ENCODE measurements at places on chromosomes 1 and 21. TPM values are rescaled to one million over a fixed set of nuclear protein-coding genes. Genes with fewer than 3 reads are reported as not detected.

DNA sequence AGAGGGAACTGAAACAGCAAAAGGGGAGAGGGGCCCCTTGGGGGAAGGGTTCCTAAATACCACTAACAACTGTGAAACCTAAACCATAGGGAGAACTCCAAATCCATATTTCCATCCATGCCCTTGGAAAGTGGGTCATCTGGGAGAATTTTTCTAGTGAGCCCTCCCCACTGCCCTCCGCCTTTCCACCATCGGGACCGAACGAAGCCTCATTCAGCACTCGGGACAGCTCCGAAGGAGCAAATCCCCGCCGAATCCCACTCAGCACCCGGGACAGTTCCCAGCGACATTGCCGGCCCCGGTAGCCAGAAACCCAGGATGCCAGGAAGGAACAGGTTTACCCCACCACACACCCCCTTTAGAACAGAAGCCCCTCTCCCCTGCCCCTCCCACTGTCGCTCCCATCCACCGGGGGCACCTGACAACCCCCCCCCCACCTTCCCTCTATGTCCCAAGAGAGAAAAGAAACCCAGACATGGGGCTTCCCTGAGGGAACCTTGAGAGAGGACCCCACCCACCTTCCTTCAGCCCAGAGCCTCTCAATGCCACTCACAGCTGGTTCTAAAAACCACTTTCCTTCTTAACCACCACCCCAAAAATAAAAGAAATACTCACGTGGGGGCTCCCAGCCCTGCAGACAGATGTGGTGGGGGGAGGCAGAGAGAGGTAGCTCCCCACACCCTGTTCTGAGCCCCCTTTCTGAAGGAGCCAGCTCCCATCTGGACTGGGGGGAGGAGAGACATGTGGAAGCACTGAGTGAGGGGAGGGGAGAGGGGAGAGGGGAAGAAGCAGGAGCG, 4.5 kb downstream of the DLGAP3 start:
- DNase-seq = peak; percentile 81

DNA sequence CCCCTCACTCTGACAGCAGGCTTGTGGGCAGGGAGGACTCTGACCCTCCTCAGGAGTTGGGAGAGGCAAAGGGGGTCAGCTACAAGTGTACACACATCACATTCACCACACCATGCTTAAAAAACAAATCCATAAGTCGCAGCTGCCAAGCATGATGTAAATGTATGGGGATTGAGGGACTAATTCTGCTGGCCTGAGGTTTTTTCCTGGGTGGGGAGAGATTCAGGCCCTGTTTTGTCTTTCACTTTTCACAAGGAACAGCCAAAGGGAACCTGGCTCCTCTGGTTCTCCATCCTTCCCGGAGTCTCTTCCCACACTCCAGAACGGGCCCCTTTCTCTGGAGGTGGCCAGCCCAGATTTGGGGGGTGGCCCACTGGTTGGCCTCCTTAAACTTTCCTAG, 1.3 kb upstream of the MTARC2 start:
- no peak for DNase-seq

DNA sequence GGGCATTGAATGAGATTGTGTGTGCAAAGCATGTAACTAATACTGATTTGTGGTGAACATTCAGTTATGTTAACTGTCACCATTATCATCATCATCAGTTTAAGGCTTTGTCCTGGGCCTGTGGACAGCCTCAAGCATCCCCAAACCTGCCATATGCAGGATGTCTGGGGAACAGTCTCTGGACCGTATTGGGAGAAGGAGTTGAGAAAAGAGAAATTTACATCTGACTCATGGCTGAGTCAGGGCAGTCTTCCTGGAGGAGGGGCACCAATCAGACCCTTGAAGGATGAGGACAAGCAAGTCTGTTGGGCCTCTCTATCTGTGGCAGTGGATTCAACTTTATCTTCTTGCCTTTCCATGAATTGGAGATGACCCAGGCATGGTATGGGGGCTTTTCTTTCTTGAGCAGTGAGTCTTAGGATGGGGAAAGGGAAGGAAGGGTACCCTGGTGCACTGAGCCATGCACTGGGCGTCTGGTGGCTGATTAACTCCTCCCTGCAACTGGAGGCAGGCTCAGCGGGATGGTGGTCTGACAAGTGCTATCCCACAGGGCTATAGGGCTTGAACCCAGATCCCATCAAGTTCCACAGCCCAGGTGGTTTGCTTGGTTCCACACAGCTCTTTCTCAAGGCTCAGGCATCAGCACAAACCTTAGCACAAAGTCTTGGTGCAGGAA, 2.9 kb downstream of the PADI3 start:
- DNase-seq = peak; percentile 27

GRCh38 chr1:51897699-51898031, 19.1 kb upstream of the NRDC start:
- no peak for DNase-seq

- DNase-seq = no peak
Measured at GRCh38 chr1:214670098-214670497, 67.1 kb downstream of the CENPF start.

DNA sequence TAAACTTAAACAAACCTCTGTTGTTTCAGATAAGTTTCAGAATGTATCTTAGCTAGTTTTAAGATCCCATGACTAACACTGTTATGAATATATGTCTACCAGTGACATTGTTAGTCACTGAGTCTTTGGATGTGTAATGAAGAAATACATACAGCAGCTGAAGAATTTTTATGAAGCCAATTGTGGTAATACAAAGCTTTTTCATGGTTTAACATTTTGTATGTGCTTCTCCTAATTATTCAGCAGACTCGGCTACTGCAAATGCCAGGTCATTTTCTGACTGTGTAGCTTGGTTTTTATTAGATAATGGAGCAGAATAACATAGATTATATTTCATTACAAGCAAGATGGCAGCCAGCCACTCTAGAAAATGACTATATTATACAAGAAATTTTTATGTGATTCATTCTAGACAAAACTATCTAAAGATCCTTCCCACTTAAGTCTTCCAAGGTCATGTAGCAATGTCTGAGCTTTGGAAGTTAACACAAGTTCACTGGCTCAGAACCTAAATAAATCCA, 147.8 kb downstream of the TNFSF18 start:
- DNase-seq = no peak

DNA sequence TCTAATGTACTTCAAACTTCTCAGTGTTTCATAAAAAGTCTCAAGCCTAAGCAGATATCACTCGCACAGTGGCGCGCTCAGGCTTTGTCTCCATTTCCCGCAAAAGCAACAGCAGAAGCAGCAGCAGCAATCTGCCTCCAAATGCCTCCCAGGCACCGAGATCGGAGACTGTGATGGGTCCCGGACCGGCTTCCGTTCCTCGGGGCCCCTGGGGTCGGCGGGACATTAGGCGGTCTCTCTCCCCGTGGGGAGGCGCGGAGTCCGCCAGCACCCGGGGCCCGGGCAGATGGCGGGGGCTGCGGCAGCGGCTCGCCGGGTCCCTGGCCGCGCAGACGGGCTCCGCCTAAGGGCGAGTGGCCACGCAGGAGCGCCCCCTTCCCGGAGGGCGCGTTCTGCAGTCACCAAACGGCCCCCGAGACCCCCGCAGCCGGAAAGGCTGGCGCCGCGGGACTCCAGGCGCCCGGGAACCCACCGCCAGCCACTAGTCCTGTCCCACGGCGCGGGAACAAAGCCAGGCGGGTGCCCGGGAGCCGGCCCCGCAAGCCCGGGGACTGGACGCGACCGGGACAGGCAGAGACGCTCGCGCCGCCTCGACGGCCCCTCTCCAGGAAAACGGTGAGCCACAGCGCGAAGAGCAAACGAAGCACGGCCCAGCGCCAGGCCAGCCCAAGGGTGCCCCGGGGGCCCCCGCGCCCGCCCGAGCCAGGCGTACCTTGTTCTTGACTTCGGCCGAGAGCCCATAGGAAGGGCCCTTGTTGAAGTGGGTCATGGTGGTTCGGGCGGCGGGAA, 590 bp downstream of the CNN3 start:
- DNase-seq = peak; percentile 78

DNA sequence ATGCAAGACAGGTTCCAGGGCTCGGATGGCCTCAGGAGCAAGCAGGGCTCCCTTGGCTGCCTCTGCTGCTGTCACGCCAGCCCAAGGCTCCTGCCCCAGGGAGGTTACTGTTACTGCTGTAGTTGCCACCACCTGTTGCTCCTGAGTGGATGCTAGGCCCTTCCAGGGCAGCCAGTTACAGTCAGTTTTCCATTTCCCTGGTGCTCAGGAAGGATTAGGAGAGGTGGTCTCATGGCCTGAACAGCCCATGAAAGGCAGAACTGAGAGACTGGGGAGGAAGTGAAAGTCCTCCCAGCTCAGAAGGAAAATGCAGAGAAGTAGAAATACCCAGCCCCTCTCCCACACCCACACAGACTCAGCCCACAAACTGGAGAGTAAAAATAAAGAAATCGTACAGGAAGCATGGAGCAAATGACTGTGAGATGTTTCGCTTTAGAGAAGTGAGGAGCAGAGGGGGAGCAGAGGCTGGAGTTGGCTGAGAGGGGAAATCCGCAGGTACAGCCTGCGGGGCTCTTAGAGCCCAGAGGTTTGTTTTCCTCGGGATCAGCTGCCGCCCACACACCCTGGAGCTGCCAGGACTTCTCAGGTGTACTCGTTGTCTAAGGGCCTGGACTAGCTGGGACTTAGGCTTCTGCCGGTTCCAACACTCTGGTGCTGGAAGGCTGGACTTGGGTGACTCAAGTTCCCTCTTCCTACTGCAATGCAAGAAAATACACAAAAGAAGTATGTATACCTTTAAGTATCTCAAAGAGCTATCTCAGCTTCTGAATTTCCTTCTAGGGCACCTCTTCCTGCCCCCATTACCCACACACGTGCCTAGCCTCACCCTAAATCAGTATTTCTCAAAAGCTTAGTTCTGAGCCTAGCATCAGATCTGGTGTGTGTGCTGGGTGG, 2.3 kb downstream of the IL6R start:
- DNase-seq = no peak

GRCh38 chr1:70866542-70867264, 180.9 kb downstream of the PTGER3 start:
- DNase-seq = no peak

- no peak for DNase-seq
Measured at GRCh38 chr1:201533836-201534235, 5.1 kb upstream of the NAV1 start.

The CORT gene
- 0.73 TPM for total RNA-seq

The FAM163A gene
- total RNA-seq = not detected

All from Calu3 (cell line).